ENCODE measurements at places on chromosomes 13 and 19.
A peak's percentile ranks its signal among the peaks of the same experiment; 100 is the strongest.

DNA sequence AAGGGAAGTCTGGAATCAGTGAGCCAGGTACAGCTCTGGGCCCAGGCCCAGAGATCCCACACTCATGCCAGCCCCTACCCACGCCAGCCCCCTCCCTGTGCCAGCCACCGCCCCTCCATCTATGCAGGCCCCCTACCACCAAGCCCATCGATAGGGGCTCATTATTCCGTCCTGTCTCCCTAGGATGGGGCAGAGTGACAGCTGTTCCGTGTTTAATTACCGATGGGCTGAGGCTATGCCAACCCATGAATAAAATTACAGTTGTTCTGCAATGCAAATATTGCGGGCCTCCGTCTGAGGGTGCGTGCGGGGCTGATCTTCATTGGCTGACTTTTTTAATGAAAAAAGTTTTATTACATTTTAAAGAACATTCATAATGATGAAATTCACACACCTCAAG, 35.6 kb upstream of the PEPD start:
- DNase-seq, result no peak

GRCh38 chr13:97141564-97142005, 80.5 kb upstream of the MBNL2 start:
- peak; percentile 88 for DNase-seq

DNA sequence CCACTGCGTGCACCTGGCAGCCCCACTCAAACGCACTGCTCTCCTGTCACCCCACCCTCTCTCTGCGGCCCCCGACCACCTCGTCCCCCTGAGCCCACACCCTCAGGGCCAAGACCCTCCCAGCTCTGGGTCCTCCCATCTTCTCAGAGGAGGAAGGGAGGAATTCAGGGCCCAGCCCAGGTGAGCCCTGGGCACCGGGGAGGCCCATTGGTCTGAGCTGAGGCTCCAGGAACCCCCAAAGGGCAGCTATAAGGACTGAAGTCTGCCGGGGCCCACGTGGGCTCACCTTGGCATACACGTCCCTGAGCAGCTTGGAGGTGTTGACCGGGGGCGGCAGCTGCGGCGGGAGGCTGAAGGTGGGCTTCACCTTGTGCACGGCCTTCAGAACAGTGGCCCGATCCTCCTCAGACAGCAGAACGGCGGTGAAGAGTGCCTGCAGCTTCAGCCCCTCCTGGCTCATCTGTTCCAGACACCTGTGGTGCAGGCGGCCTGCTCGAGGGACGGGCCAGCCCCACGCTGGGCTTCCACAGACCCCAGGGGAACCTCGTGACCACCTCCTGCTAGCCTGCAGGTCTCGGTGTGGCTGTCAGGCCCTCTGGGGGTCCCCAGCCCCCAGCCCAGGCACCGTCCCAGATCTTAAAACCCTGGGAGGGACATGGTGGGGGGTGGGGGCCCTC, 8.8 kb downstream of the POLRMT start:
- no peak for DNase-seq

DNA sequence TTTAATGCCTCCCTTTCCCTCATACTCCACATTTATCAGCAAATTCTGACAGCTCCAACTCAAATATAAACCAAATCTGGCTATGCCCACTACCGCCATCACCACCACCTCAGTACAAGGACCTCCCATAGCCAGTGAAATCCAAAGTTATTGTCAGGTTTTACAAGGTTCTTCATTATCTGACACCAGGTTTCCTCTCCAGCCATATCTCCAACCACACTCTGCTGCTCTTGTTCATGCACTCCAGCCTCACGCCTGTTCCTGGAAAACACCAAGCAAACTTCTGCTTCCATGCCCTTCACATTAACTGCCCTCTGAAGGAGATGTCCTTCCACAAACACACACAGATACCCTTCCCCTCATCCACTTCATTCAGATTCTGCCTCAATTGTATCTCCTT, 102.2 kb upstream of the MIR17HG start:
- DNase-seq, result no peak

GRCh38 chr13:23608701-23609413, 38.6 kb downstream of the TNFRSF19 start:
- DNase-seq, result peak; percentile 68
